ENCODE measurements at places on chromosomes 1 and 21.
A peak's percentile ranks its signal among the peaks of the same experiment; 100 is the strongest.

DNA sequence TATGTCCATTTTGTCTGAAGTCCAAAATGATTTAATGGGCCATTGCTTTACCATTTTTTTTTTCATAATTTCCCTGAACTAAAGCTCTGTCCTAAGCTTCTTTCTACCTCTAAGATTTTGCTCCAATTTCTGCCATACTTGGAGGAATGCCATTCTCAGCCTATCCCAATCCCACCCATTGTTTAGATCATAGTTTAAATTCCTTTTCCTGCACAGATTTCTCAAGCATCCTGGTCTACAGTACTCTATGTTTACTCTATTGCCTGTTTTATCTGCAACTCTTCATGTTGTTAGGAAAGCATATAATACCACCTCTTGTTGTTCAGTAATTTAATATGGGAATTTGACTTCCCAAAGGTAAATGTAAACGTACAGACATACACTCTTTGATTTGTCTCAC, 30.8 kb downstream of the ADAMTS1 start:
- DNase-seq, result no peak

GRCh38 chr1:109677459-109677858, 9.6 kb downstream of the GSTM2 start:
- no peak for DNase-seq

DNA sequence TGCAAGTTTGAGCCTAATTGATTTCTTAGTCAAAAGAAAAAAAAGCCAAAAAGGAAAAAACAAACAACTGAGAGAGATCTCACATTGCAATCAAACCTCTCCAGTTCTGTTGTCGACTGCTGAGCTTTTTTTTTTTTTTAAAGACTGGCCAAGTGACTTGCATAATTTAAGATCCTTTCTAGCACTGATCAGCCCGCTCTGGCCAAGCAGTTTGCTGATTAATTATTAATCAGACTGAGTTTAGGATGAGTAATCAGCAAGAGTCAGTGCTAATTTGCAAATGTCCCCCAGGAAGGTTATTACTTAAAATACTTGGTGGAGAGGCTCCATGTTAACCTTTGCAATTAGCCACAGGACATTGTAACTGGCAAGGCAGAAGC, 39.3 kb downstream of the HMGB4 start:
- DNase-seq, result no peak

- no peak for DNase-seq
Measured at GRCh38 chr1:114290776-114291175, 137.1 kb upstream of the SYT6 start.

- DNase-seq, result no peak
Measured at GRCh38 chr1:74811436-74812179, 78.7 kb downstream of the TYW3 start.

- no peak for DNase-seq
Measured at GRCh38 chr1:95034506-95034905, 38.2 kb downstream of the ALG14 start.

DNA sequence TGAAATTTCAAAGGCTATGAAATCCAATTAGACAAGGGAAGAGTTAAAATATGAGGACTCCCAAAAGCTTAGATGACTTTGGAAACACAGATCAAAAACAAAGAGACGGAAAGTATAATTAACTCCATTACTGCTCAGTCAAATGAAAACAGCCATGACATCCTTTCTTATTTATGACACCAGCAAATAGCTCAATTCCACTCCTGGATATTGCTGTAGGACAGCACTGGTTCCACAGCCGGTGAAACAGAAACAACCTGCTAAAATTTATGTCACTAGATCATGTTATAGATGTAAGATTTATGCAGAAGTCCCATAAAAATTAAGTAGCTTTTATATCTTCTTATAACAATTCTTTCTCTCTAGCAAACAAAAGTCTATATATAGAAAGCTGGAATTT, 65.6 kb upstream of the RRP15 start:
- DNase-seq, result no peak

GRCh38 chr21:27734146-27734545, 767.3 kb upstream of the ADAMTS5 start:
- no peak for DNase-seq

DNA sequence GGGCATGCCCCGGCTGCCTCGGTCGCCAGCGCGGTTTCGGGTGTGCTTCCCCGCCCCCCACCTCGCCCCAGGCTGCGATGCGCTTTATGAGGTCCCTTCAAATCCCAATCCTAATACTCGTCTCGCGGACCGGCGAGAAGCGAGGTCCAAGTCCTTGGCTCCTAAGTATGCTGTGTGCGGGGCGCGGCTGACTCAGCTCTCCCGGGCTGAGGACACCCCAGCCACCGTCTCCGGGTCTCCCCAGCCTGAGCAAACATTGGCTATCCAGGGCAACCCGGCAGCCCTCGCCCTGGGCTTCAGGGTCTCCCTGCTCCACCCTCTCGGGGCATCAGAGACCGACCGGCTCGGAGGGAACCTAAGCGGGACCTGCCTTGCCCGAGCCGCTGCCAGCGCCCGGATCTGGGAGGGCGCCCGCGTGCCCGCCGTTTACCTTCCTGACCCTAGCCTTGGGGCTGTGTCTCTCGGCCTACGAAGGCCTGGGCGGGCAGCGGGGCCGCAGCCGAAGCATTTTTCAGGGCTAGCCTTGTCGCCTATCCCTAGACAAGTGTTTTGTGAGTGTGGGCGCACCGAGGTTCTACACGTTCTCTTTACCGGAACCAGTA, 1.2 kb downstream of the ITPKB start:
- DNase-seq, result no peak

DNA sequence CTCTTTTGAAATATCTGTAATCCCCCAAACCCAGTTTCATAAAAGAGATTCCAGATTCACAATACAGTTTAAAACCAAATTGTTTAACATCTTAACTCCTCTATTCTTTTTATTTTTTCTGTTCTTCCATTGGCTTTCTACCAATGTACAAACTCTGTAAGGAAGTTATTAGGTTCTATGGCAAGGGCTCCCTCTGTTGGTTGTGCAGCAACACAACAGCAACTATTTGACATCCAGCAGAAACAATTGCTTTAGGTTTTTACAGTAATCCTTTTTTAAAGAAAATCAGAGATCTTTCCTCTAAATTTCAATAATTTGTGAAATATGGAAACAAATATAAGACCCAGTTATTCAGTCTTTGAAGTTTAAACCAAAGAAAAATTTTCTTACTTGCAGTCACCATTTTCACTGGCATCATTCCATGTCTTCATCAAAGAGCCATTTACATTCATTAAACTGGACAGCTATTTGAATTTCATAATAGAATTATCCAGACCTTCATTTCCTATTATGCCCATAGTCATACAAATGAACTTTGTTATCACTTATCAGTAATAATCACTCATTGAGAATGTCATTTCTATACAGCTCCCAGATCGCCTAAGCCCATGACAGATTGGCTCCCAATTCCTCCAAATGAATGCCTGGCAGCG, 46.5 kb upstream of the RNF11 start:
- DNase-seq, result peak; percentile 66

DNA sequence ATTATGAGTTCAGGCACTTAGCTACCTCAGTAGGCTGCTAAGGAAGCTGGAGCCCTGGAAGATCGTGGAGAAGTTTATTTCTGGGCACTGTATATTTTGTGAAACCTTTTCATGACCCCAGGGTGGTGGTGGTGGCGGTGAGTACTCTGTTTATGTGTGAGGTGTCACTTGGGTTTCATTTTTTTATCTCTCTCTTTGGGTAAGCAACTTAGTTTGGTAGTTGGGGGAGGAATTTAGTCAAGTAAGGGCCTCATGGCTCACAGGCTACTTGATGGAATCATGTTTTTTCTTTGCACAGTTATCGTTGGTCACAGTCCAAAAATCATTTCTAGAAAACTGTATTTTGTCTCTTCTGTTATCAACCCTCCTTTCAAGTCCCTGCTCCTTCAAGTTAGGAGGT, 33.9 kb downstream of the C1orf141 start:
- DNase-seq, result no peak

DNA sequence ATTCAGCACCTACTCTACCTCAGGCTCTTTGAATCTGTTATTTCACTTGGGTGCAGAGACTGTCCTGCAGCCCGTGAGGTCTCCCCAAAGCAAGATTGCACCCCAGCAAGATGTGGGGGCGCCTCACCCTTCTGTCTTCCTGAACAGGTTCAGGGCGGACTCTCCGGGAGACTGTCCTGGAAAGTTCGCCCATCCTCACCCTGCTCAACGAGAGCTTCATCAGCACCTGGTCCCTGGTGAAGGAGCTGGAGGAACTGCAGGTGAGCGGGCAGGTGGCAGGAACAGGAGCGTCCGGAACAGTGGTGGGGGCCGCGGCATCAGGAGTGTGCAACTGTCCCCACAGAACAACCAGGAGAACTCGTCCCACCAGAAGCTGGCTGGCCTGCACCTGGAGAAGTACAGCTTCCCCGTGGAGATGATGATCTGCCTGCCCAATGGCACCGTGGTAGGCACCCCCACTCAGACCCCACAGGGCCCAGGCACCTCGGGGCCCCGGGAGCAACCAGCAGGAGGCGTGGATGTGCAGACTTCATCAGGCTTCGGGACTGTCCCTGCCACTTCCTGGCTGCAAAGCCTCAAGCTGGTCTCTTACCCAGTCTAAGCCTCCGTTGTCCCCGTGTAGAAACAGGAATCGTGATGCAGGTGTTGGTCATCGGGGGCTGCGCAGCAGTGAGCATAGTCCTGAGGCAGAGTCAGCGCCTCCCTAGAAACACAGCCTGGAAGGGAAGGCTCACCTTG, 5.9 kb upstream of the MTFR1L start:
- DNase-seq, result no peak

GRCh38 chr1:18557621-18558465, 72.8 kb upstream of the PAX7 start:
- no peak for DNase-seq

GRCh38 chr1:204132718-204133117, 19.1 kb downstream of the ETNK2 start:
- no peak for DNase-seq
